MCF 10A (cell line): ENCODE measurements at places on chromosomes 3 and 15. TPM values are rescaled to one million over a fixed set of nuclear protein-coding genes. Genes with fewer than 3 reads are reported as not detected.
A peak's percentile ranks its signal among the peaks of the same experiment; 100 is the strongest.

- DNase-seq, result no peak
Measured at GRCh38 chr3:126317029-126317996, 39.9 kb downstream of the KLF15 start.

DNA sequence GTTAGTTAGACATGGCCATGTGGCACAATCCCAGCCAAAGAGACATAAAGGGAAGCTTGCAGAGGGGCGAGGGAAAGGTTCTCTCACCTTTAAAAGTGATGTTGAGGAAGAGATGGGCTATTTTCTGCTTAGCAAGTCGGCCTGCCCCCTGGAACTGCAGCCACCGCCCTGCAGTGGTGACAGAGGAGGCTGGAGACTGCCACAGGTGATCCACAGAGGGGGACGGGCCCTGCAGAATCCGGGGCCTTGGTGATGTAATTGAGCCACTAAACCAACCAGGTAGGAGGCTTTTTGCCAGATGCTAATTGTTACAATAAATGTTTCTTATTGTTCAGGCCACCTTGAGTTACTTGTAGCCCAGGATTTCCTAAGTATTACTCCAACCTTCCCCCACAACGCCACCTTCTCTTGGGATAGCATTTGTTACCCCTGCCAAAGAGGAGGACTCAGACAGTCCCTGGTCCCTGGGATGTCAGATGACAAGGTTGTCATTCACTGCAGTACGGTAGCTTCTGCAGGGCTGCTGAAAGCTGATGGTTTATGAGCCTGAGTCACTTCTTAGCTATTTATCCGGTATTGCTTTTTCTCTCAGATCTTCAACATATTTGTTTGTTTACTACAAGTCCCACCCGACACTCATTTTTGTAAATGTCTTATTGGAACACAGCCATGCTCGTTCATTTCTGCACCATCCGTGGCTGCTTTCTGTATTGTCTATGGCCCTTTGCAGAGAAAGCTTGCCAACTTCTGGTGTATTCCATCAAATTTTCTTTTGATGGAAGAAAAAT lies 63.3 kb upstream of the SEC61A1 start:
- no peak for DNase-seq

DNA sequence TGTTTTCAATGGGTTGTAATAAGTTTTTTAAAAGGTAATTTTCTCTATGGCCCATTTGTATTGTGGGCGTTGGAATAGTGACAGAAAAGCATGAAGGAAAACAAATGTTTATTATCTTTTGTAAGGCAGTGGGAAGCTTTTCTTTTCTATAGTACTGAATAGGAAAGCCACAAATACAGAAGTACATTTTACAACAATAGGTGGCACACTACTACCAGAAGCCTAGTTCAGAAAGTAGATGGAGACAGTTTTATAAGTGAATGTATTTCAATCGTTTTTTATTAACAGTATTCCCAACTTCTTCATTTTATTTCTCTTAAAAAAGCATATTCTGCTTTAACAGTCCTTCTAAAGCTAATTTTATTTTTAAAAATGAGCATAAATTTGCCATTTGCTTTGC lies 296.7 kb downstream of the PTPRG start:
- DNase-seq, result peak; percentile 39

- no peak for DNase-seq
Measured at GRCh38 chr15:97082830-97083229, 752.3 kb downstream of the NR2F2 start.

Gene RAD54L2
- total RNA-seq, result 23.5 and 28.2 TPM in 2 replicates

- peak; percentile 96 for DNase-seq
Measured at GRCh38 chr15:70494852-70495571, 268.3 kb downstream of the UACA start.

Gene CEMIP
- total RNA-seq, result 0.14 and 0.44 TPM in 2 replicates

Gene ATG7
- 52.3 and 54.0 TPM in 2 replicates for total RNA-seq

GRCh38 chr15:91528801-91529200 lies 324.7 kb upstream of the SLCO3A1 start:
- no peak for DNase-seq

Gene CGNL1
- total RNA-seq, result 0.05 TPM in 1 of 2 replicates, not detected in the other

DNA sequence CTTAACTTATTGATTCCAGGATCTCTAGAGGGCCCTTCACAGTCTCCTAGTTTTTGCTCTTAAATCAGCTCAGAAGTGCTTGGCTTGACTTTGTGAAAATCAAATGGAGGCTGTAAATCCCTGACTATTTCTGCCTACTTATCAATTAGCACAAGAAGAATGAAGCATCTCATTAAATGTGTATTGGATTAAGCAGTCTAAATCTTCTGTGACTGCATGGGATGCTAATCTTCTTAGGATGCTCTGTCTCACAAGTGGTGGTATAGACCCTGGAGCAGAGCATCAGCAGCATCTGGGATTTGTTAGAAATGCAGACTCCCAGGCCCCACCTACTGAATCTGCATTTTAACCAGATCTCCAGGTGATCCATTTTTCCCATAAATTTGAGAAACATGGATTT lies 488.7 kb downstream of the AGBL1 start:
- no peak for DNase-seq

DNA sequence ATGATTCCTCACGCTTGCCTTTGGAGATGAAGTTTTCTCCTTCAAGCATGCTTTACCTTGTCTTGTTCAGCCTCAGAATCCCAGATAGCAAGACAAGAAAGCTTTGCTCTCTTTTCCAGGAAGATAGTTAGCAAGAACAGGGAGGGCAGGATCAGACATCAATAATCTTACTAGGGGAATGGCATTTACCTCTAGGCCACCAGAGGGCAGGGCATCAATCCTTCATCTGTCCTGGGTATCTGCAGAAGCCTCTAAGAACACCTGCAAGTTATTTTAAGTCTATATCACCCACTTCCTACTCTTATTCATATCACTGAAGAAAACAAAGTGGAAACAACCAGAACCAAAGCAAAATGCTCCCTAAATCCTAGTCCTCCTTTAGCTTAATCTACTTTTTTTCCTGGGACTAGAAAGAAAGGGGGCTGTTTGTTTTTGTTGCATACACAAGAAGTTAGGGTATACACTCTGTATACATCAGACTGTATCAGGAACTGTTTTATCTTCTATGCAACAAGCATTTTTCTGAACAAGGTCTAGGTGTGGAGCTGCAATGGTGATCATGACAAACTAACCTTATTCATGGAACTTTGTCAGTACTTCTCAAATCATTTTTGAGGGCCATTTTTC lies 862.5 kb downstream of the CADM2 start:
- peak; percentile 46 for DNase-seq

GRCh38 chr3:19934098-19934566 lies at the start of gene EFHB:
TSS of gene EFHB (minus strand) at chr3:19934217. CDS start at chr3:19934018, 199 bp downstream.
- peak; percentile 57 for DNase-seq

- peak; percentile 49 for DNase-seq
Measured at GRCh38 chr3:86563400-86563970, 427.5 kb downstream of the VGLL3 start.

Gene TLR9
- total RNA-seq, result not detected in 2 replicates

- DNase-seq, result no peak
Measured at GRCh38 chr15:38017721-38018120, 83.3 kb downstream of the TMCO5A start.

Gene SPG21
- total RNA-seq, result 63.1 and 70.4 TPM in 2 replicates

Gene DUOXA2
- total RNA-seq, result not detected in 2 replicates

DNA sequence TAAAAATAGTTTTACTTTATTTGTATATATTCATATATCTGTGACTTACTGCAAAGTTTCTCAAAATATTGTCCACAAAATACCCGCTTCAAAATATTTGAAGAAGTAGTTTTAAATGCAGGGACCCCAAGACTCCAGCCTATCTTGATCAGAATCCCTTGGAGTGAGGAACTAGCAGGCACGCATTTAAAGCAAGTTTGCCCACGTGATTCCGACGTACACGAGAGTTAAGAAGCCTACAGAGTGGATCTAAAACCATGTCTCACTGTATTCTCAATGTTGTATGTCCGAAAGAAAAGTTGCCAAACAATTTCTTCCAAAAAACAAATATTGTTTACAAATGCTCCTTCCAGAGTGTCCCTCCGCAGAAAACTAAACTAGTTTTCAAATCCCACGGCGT lies 1.7 kb downstream of the GABRB3 start:
- DNase-seq, result no peak

- no peak for DNase-seq
Measured at GRCh38 chr15:70517194-70517590, 246.2 kb downstream of the UACA start.

Gene SOX14
- total RNA-seq, result not detected in 2 replicates
